Breast epithelium (tissue), 4 donors: ENCODE measurements at places on chromosomes 2 and 18. TPM values are rescaled to one million over a fixed set of nuclear protein-coding genes. Genes with fewer than 3 reads are reported as not detected.

GRCh38 chr2:180823546-180824141 lies 156.8 kb upstream of the UBE2E3 start:
- no peak for DNase-seq

- no peak for DNase-seq
Observed at GRCh38 chr2:113887009-113887792, 2.7 kb upstream of the ACTR3 start.

- DNase-seq = no peak
Observed at GRCh38 chr2:237863102-237863511, 3.7 kb downstream of the RAMP1 start.

Gene REG1B
- total RNA-seq = not detected

GRCh38 chr2:48607307-48608014 lies 10.2 kb upstream of the GTF2A1L start:
- no peak for DNase-seq

- DNase-seq = no peak
Observed at GRCh38 chr18:30945761-30946160, 96.8 kb downstream of the DSC3 start.

GRCh38 chr18:13222856-13223281 lies 4.3 kb downstream of the LDLRAD4 start:
- DNase-seq = no peak

Gene SLC25A52
- total RNA-seq = 0.59 TPM

DNA sequence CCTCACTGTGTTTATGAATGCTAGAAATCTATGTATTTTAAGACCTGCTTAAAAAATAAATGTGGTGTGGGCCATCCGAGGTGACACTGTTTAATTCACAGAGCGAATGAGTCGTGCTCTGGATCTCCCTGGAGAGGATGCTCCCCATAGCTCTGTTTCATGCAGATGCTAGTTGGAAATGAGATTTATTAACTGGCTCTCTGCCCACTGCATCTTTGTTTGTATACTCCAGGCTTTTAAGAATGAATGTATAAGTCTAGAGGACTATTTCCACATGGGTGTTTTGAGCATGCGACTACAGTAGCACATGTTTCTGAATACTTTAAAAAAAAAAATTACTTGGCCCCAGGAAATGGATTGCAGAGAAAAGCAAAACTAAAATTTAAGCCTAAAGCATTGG lies 3.9 kb downstream of the MAPRE2 start:
- DNase-seq = no peak

DNA sequence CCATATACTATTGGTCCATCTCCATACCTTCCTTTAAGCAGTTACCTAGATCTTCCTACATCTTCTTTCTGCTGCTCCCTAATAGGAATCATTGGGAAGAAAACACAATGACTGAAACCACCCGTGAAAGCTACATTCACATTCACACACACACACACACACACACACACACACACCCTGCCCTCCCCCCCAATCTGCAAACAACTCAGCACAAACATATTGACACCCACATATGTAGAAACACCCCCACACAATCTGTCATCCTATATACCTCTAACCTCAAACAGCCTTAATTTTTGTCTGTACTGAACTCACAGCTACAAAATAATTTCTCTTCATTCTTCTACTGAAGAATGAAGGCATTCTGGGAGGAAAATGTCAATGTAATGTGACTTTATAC lies 63.8 kb downstream of the KLF7 start:
- no peak for DNase-seq

DNA sequence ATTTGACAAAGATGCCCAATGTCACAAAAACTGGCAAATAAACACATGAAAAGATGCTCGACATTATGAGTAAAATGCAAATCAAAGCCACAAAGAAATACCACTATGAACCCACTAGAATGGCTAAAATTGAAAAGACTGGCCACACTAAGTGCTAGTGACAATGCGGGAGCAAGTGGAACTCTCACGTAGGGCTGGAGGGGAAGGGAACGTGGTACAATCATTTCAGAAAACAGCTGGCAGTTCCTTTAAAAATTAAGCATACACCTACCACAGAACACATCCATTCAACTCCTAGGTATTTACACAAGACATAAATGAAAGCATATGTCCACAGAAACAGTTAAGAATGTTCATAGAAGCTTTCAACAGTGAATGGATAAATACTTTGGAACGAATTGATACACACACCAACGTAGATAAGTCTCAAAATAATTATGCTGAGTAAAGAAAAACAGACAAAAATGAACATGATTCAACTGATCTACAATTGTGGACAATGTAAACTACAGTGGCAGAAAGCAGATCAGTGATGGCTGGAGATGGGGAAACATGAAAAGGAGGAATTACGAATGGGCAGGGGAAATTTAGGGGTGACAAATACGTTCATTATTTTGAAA lies 71.7 kb downstream of the MYOM1 start:
- DNase-seq = no peak

DNA sequence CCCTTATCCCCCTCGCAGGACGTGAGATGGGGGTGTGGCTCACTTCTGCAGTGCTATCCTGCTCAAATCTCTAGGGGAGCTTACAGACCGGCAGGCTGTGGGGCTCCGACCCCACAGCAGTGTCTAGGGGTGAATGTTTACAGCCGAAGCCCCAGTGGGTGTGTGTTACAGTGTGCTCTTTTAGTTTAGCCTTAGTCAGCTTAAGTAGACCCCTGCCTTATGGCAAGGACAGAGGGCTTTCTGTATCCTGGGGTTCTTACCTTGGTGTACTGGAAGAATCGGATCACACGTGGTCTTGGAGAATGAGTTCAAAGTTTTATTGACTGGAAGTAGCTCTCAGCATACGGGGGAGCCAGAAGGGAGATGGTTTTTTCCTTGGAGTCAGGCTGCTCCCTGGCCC lies 348.2 kb upstream of the GYPC start:
- no peak for DNase-seq

DNA sequence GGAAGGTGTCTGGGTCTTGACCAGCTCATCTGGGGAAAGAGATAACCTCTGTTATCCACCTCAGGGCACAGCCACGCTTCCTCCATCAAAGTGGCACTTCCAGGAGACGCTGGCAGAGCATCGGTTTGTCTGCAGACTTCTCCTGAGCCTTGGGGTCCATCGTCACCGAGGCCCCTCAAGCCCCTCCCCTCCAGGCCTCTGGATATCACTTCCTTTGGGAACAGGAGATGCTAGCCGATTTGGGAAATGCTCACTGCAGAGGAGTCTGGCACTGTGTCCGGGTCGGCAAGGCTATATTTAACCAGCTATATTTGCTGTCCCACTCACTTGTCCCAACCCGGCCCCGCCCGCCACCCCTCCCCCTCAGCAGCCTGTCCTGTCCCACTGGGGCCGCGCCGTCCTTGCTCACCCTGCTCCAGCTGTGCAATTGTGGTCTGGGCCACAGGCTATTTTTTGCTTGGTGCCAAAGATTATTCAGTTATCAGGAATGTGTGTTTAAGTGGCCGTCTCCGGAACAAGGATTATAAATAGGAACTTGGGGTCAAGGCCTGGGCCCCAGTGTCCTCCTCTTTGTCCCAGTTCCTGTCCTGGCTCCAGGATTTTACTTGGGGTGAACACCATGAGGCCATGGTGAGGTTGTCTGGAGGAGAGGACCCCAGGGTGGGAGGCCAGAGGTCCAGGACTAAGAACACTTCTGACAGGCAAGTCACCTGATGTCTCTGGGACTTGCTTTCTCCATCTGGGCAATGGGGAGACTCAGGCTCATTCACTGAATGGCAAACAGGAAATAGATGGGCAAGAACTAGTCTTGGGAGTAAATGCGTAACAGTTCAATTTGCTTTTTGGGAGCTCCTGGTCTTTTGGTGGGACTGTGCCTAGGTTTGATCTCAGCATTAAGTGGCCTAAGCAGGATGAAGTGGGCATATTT lies 263.6 kb downstream of the DYSF start:
- DNase-seq = peak; percentile 66

- no peak for DNase-seq
Observed at GRCh38 chr2:185567940-185568339, 170.7 kb upstream of the FSIP2 start.

DNA sequence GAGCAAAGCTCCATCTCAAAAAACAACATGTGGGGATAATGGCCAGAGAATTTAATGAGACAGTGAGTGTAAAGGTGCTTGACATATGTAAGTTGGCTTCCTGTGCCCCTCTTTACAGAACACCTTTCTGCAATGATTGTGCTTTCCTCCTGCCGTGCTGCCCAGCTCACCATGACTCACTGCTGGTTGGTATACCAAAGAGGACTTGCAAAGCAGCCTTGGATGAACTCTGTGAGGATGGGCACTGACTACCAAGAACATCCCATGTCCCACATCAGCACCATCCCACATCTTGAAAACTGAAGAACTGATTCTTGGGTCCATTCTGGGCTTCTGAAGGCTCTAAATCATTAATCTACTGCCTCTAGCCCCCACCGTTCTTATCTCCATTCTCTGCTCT lies 52.2 kb downstream of the NGEF start:
- no peak for DNase-seq

DNA sequence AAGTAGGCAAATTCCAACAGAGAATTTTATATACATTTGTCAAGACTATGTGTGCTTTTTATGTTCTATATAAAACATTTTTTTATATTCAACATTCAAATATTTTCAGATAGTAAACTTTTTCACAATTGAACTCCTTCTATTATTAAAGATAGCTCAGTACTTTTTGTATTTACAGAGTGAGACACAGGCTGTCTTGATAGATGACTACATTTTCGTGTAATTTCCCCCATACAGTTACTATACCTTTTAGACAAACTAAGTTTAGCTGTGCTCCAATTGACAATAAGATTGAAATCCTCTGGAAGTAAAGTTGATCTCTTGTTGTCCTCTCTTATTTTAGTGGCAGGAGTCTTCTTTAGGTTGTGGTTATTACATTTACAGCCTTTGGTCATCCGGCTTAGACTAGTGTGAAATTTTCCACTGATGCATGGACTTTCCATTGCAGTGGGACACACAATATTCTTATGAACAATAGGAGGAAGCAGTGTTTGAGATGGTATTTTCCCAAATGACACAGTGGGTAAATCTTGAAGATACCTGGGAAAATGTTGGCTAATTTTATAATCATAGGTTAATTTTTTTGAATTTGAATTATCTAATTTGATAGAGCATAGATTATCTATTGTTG lies 21.0 kb downstream of the ZSWIM2 start:
- DNase-seq = no peak

DNA sequence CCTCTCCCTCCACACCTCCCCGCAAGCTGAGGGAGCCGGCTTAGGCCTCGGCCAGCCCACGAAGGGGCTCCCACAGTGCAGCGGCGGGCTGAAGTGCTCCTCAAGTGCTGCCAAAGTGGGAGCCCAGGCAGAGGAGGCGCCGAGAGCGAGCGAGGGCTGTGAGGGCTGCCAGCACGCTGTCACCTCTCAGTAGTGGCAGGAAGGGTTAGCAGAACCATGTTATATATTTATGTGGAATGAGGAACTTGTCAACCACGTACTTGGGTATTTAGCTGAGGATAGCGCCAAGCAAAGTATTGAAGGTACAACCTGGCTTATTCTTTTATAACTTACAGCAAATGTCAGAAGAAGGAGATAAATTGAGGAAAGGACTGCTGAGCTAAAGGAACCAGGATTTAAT lies 144.1 kb upstream of the MGAT5 start:
- no peak for DNase-seq

Gene DSEL
- total RNA-seq = 14.5 TPM

Gene TACR1
- 1.3 TPM for total RNA-seq

- no peak for DNase-seq
Observed at GRCh38 chr2:142875652-142876051, 1.8 kb upstream of the KYNU start.

DNA sequence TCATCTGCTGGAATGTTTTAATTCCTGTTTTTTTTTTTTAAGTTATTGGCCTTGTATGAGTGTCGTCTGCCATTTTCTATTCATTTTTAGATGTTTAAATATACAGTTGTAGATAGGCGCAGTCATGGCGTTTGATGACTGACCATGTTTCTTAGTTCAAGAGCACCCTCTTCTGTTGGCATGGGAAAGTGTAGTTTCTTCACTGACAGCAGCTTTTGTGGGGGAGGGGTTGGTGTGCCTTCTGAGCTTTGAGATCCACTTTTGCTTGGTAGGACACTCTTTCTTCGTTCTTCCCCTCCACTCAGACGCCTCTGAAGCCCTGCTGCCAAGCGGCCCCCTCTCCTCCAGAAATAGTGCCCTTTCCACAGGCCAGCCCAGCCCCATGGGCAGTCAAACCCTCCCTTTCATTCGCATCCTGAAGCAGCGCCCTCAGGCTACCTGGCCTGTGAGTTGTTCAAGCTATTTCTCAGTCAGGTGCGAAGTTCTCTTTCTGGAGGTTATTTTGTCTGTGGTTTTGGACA lies 492.0 kb downstream of the TNS1 start:
- DNase-seq = peak; percentile 56

Gene NAB1
- total RNA-seq = 40.2 TPM

DNA sequence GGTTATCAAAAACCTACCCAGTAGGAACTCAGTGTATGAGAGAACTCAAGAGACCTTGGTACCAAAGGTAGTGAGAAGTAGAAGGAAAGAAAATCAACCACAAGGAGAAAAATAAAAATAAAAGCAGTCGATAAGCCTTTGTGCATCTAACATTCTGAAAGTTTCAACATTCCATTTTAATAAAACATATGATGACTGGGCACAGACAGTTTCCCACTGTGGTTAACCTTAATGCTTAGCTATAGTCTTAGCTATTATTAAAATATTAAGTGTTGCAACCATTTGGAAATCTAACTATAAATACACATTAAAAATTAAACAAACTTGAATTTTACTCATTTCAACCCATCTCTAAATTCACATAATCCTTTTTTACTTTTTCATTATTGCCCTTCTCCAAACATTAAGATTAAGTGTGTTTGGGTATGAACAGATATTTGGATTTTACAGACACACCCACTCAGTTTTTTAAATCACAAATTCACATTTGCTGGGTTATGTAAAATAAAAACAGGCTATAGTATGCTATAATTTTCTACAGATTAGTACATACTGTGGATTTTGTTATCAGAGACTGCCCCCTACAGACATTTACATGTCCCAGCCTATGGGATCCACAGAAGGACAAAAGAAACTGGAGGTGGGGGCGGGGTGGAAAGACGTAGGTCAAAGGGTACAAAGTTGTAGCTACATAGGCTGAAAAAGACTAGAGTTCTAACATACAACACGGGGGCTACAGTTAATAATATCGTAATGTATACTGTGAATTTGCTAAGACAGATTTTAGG lies 32.8 kb downstream of the SRBD1 start:
- DNase-seq = no peak

- no peak for DNase-seq
Observed at GRCh38 chr2:97760480-97761049, 47.2 kb downstream of the ZAP70 start.

GRCh38 chr2:141618457-141618856 lies 512.4 kb downstream of the LRP1B start:
- no peak for DNase-seq

DNA sequence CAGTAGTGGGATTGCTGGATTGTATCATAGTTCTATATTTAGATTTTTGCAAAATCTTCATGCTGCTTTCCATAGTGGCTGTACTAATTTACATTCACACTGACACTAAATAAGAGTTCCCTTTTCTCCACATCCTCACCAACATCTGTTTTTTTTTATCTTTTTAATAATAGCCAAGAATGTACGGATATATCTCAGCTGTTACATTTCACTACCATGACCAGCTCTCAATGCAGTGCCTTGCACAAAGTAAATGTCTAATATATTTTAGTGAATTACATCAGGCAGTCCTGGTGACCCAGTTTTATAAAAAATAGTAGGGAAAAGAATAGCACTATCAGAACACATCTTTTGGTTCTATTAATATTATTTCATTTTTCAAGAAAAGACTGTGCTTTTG lies 161.8 kb downstream of the LNPK start:
- no peak for DNase-seq
